ENCODE measurements at places on chromosomes 3 and 15.
A peak's percentile ranks its signal among the peaks of the same experiment; 100 is the strongest.

DNA sequence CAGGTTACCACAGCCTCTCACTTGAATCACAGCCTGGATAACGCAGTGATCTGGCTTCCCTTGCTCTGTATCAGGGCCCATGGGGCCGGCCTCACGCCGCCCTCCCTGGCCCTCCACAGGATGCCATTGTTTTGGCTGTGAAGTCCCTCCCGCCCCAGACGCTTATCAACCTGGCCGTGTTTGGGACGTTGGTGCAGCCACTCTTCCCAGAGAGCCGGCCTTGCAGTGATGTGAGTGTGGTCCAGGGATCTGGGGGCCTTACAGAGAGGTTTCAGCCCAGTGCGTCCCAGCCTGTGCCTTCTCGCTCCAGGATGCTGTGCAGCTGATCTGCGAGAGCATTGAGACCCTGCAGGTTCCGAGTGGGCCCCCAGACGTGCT, 6.6 kb downstream of the VWA5B2 start:
- DNase-seq, result no peak

DNA sequence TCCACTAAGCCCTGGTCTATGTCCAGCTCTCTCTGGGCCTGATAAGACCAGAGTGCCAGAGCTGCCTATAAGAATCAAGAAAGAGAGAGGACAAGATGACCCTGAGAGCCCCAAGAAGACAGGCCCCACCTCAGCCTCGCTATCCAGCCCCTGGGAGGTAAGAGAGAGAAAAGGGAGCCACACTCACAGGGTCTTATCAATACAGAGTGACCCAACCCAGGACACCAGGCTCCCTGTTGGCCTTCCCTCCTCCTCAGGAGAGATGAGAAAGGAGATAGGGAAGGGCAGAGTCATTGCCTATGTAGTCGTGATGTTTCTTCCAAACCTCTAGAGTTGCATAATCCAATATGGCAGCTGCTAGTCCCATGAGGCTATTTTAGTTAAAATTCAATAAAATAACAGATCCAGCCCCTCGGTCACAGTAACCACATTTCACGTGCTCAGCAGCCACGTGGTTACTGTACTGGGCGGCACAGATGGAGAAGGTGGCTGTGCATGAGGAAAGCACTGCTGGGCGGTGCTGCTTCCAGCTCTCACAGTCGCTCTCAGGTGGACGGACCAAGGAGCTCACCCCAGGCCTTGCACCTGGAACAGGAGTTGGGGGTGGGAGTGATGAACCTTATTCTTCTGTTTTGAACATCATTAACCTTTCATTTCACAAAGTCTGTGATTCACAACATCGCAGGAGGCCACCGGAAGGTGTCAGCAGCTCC, 525.8 kb downstream of the SHQ1 start:
- DNase-seq, result peak; percentile 72

DNA sequence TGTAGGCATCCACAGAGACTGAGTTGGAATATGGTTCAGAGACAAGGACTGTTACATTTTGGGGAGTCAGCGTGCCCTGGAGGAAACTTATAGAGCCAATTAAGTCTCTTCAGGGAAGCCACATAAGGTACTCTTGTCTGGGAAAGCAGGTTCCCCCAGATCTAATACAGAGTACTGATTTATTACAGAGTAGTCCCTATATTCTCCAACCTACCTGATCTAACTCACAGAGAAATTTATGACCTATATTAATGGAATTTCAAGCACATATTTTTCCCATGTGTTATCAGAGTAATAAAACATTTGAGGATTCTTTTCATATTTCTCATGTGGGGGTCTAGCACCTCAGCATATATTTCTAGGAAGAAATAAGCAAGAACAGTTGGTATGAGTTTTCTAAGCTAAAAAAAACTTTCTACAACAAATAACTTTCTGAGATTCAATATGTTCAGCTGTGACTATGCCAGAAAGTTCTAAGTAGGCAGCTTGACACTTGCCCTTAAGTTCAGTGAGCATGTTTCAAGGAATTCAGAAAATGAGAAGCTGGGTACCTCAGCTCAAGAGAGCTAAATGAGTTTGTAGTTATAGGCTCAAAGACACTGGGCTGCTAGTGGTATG, 75.3 kb upstream of the COL8A1 start:
- no peak for DNase-seq

- DNase-seq, result no peak
Observed at GRCh38 chr15:82921939-82922338, 30.6 kb downstream of the HOMER2 start.

GRCh38 chr15:84035399-84035766, 200.2 kb upstream of the GOLGA6L4 start:
- no peak for DNase-seq

DNA sequence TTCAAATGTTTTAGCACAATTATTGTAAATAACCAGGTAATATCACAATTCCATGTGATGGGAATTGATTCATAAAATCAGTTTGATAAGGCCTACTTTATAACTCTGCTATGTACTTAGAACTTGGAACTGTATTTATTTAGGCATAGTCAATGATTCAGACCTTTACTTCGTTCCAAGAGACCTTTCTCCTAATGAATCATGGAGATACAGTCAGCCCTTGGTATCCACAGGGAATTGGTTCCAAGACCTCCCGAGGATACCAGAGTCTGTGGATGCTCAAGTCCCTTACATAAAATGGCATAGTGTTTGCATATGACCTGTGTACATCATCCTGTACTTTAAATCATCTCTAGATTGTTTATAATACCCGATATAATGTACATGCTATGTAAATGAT, 60.8 kb upstream of the UMPS start:
- no peak for DNase-seq

GRCh38 chr3:22121068-22121701, 370.2 kb upstream of the ZNF385D start:
- DNase-seq, result no peak

GRCh38 chr3:50408443-50408944, 49.2 kb upstream of the TMEM115 start:
- DNase-seq, result no peak

DNA sequence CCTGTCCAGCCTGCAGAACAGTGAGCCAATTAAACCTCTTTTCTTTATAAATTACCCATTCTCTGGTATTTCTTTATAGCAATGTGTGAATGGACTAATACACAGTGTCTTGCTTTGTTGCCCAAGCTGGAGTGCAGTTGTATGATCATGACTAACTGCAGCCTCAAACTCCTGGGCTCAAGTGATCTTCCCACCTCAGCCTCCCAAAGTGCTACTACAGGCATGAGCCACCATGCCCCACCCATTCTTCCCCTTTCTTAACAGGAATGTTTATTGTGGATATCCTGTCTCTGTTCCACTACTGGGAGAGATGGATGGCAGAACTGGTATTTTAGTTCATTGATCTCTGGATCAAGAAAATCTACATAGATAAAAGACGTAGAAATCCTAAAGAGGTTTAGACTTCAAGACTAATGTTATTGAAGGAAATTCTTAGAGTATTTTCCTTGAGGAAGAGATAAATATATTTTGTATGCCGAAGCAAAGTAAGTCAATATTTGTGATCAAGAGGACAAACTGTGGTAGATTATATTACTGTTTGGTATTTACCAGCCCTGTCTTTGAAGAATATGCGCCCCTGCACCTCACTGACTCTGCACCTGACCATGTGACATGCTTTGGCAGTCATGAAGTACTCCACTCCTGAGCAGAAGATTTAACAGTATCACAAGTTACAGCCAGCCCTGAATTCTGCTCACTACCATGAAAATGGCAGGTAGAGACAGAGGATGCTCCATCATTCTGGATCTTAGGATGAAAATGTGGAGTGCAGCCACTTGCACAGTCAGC, 42.9 kb downstream of the UACA start:
- no peak for DNase-seq

DNA sequence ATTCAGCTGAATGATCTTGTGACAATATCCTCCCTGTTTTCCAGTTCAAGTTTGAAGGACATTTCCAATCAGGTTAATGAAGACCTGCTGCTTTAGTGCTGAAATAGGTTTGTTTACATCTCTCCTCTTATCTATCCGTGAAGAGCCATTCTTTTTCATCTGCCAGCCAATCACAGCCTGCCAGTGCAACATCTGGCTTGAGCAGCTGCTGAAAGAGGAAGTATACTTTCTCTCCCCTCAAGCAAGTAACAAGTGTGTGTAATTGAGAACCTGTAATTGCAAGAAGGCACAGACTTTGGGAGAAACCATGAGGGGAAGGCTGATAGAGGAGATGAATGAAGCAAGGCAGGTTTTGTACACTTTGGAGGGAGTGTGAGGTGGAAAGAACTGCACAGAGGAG, 404.3 kb downstream of the AGBL1 start:
- DNase-seq, result no peak

GRCh38 chr3:143165211-143165610, 45.6 kb downstream of the CHST2 start:
- DNase-seq, result no peak

DNA sequence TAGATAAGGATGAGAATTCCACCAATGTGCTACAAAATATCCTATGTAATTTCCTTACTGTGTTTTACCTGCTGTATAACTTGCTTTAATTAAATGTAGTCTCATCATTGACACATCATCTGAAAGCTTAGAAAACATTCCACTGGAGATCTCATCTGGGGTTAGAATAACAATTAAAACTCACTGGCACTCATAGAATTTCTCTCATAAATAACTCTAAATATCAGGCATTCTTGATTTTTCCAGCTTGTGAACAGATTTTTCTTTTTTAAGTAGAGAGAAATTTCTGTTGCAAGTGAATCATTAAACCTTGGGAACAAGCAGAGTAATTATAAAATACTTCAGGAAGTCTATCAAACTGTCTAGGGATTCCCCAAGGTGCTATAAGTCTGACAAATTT, 843.8 kb downstream of the NAALADL2 start:
- DNase-seq, result no peak

DNA sequence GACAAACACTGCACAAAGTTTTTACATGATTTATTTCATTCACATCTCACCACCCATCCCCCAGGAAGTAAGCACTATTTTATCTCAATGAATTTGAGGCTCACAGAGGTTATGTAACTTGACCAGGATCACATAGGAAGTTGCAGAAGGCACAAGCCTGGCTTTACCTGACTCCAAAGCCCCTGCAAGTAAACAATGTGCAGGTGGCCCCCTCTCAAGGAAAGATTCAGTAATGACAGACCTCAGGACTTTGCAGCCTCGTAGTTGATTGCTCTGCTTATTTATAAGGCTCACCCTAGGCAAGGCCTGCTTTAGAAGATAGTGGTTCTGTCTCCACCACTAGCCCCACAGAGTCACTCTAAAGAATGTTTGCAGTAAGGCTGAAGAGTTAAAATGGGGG, 79.8 kb upstream of the MDFIC2 start:
- DNase-seq, result no peak

DNA sequence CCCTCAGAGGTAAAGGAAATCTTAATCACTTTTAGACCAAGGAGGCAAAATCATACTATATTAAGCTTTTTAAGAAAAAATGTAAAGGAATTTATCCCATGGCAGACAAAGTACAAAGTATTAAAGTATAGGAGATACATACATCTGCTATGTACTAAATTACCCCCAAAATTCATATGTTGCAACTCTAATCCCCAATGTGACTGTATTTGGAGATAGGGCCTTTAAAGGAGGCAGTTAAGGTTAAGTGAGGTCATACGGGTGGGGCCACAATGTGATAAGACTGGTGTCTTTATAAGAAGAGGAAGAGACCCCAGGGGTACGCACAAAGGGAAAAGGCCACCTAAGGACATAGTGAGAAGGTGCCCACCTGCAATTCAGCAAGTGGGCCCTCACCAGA, 657.0 kb upstream of the ADAMTS9 start:
- no peak for DNase-seq

- no peak for DNase-seq
Observed at GRCh38 chr15:60315878-60316277, 81.9 kb downstream of the ANXA2 start.

DNA sequence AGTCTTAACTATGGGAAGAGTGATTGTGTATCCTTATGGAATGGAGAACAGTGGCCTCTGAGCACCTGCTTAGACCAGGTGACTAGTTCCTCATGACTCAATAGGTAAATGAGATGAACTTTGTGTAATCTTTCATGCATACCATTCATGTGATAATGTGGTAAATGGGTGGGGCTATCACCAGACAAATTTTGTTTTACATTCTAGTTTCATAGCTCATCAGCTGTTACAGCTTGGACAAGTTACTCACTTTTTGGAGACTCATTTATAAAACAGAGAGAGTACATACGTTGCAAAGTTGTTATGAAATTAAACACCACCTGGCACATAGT, 103.7 kb upstream of the TGFBR2 start:
- DNase-seq, result no peak

DNA sequence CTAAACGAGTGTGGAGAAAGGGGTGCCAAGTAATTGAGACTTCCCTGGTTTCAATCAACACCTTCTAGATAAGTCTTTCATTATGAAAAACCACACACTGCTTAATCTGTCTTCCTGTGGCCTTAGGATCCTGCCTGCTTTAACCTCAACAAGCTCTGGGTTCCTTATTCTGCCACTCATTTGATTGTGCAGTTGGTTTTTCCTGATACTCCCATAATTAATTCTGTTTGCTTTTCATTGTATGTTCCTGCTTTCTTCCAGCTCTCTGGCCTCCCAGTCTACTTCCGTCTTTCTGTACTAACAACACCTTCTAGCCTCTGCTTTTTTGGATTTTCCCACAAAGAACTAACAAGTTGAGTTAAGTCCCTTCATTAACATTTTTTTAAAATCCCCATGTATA, 20.2 kb upstream of the GCNT3 start:
- no peak for DNase-seq

- DNase-seq, result no peak
Observed at GRCh38 chr15:52094811-52095584, 17.6 kb downstream of the BCL2L10 start.

GRCh38 chr15:85485956-85486567, 105.7 kb downstream of the AKAP13 start:
- peak; percentile 73 for DNase-seq

GRCh38 chr3:41845826-41846225, 116.1 kb downstream of the ULK4 start:
- no peak for DNase-seq

DNA sequence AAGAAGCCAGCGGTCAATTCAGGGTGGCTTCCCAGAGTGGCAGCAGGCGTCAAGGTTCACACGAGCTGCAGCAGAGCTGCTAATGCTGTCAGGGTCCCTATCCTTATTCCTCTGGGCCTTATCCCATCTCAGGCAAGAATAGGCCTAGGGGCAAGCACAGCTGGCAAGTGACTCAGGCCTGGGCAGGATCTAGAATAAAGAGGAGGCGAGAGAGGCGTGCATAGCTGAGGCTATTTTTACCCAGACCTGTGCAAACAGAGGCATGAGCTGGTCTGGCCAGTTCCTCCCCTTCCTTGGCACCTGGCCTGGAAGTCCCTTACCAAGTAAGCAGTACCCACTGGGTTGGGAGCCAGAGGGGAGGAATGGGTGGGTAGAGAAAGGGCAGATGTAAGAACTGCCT, 12.2 kb upstream of the VIPR1 start:
- DNase-seq, result no peak

DNA sequence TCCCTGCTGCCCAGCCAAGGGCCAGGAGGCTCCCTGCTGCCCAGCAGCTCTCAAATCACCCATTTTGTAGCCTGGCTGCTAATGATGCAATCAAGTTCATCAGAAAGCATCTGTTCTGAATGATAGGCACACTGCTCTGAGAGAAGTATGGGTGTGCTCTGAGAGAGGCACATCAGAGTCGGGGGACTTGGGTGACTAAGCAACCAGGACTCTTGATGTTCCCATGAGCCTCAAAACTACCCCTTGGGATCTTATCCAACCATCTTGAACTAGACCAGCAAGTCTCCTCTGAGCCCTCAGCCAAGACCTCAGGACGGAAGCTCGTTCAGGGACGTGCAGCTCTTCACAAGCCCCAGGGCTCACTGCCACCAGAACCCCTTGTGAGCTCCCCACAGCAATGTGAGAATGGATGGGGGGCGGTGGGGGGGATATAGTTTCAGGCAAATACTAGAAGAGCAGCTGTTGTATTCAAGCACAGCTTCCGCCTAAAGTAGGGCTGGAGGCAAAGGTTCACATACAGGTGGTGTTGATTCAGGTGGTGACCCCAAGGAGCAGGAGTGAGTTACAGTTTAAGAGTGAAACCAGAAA, 52.2 kb upstream of the HES1 start:
- DNase-seq, result no peak
